ENCODE measurements at places on chromosomes 13 and 19. TPM values are rescaled to one million over a fixed set of nuclear protein-coding genes. Genes with fewer than 3 reads are reported as not detected.

DNA sequence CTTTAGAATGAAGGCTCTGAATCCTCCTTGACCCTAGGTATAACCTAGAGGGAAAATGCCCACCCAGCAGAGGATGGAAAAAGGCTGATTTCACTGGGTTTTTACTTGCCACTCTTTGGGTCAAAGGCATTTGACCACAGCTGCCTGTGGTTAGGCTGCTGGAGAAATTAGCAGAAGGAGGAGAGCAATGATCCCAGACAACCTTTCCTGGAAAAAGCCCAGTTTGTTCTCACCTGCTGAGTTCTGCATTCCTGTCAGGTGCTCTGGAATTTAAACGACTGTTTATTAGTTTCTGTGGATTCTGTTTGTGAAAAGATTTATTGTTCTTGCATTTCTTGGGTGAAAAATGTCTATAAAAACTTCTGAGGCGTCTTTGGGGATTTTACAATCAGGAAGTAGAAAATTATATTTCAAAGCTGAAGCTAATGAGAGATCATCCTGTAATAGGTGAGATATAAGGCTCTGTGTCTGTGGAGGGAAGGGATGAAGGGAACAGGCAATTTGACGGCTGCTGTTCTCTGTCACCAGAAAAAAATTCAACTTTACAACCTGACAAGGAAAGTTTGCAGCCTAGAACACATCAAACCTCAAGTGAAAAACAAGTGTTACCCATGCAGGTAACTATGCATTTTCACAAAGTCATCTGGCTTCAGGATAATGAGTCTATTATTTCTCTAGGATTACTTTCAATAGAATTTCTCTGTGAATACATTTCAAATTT, 519.7 kb downstream of the DIAPH3 start:
- DNase-seq: no peak

GRCh38 chr19:35545001-35545854, at the start of gene TMEM147:
TSS of gene TMEM147 (plus strand) at chr19:35545626. CDS start at chr19:35545740, 114 bp downstream.
- peak; percentile 54 for DNase-seq

- DNase-seq: no peak
These were observed 96.7 kb downstream of the RNASEH2B start for GRCh38 chr13:51006067-51006845.

DNA sequence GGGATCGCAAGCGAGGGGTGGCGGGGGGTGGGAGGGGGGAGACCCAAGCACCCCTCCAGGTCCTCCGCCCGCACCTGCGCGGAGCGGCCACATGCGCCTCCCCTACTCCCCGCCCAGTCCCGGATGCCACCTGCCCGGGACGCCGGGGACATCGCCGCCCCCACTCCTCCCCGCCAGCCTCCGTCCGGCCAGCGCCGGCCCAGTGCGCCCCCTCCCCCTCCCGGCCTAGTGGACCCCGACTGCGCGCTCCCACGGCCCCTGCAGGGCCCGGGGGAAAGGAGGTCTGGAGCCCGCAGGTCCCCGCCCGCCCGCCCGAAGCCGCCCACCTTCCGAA, 263 bp downstream of the RHPN2 start:
- DNase-seq: no peak

DNA sequence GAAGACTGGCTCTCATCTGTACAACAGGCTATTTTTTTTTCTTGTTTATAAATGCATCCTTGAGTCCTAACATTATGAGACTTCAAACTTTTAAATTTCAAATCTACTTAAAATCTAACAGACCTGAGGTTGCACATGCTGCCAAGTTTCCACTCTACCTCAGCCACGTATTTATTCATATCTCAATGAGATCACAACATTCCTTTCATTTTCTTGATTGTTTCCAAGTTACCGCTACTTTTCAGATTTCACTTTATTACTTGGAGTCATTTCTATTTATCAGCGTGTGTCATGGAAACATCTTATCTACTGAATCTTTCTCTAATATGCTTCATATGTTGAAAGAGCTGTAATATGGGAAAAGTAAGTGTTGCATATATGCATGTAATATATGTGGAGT, 1257.5 kb upstream of the ATXN8OS start:
- no peak for DNase-seq

DNA sequence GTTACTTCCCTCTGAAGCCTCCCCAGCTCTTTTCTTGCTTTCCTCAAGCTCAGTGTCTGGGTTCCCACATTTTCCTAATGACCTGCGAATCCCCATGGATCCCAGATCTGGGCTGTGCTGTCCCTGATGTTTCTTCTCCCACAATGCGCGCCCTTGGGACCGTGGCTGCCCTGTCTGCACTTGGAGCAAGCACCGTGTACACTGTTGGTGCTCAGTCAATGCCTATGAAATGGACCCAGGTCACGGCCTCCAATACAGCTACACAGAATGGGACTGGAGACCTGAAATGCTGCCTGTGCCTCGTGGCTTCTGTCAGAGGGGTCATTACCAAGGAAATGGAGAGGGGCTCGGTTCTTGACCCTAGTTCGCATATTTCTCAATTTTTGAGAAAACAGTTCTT, 160.1 kb upstream of the SOX1 start:
- no peak for DNase-seq

The ZNF569 gene
- 5.1 TPM for total RNA-seq

The ADM5 gene
- total RNA-seq: 1.9 TPM

DNA sequence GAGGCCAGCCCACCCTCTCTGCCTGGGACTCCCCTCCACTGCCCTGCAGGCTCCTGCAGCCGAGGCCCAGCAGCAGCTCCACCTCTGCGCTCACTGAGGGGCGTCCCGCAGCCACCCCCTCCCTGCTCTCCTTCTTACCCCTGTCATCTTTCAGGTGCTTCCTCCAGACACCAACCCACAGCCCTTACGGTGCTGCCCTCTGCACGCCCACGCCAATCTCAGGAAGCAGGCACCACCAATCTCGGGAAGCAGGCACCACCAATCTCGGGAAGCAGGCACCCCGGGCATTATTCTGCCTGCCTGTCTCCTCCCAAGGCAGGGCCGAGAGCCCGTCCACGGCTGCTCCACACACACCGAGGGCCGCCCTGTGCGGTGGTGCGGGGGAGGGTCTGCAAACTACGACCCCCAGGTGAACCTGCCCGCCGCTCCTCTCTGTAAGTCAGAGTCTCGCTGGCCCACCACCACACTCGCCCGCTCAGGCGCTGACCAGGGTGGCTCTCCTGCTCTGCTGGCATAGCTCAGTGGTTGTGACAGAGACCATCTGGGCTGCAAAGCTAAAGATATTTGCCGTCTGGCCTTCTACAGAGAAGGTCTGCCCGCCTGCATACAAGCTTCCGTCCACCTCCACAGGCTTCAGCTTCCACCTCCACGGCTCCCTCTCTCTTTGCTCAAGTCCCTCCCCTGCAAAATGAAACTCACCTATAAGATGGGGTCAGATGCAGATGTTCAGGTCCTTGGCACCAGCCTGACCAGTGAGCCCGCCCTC, 2.9 kb downstream of the LSM7 start:
- DNase-seq: peak; percentile 99

Measured in hematopoietic multipotent progenitor cell (in vitro differentiated cells).